ENCODE measurements at places on chromosomes 1 and 21.

DNA sequence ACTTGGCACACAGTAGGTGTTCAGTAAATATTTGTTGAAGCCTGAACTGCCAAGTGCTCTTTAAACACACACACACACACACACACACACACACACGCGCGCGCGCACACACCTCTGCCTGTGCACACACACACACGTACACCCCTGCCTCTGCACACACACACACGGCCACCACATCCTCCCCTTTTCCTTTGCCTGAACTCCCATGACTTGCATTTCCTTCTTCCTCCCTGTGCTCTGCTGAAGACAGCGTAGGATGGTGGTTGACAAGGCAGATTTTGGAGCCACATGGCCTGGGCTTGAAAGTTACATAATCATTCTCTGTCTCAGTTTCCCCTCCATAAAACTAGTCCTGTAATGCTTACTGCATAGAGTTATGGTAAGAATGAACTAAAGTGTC is 712.3 kb downstream of the PTPRU start:
- no peak for DNase-seq

- no peak for DNase-seq
Observed at GRCh38 chr1:40396420-40396819, 22.9 kb downstream of the SMAP2 start.

DNA sequence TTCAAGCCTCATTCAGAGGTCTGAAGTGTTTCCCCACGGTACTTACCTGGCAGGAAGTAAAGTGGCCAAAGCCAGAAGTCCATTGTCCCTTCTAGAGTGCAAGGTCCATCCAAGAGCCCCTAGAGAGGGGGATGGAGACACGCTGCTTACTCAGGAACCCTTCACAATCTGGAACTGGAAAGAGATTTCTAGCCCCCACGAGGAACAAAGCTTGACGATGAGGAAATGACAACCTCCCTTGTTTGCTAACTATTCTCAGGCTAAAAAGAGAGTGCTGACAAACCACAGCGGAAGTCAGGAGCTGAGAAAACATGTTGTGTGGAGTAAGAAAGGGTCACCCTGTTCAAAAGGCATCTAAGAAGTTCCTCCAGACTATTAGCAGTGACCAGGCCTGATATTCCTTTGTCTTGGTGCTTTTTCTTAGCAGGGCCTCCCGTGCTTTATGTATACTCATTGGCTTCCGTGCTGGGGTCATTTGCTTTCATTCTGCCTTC is at the start of gene FCMR:
Gene FCMR (minus strand): TSS at position 170 of the 494 bp plus-strand sequence. CDS start 87 bp downstream, at position 83.
- DNase-seq: no peak

- DNase-seq: no peak
Observed at GRCh38 chr1:187626056-187626455, 797.3 kb downstream of the PLA2G4A start.

GRCh38 chr1:210469441-210469840 is 140.7 kb downstream of the HHAT start:
- DNase-seq: no peak

DNA sequence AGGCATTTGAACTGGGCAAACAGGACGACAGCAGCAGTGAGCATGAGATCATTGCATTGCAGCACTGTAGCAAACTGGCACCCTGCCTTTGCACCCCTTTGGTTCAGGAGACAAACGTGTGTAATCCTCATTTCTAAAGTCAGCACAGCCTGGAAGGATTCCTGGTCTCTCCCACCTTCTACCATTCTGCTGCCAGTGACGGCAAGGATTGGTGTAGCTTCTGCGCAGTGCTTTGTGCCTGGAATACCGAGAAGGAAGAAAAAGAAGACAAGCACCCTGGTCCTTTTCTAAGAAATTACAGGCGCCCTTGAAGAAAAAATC is 805.3 kb downstream of the USP25 start:
- DNase-seq: peak; percentile 57

DNA sequence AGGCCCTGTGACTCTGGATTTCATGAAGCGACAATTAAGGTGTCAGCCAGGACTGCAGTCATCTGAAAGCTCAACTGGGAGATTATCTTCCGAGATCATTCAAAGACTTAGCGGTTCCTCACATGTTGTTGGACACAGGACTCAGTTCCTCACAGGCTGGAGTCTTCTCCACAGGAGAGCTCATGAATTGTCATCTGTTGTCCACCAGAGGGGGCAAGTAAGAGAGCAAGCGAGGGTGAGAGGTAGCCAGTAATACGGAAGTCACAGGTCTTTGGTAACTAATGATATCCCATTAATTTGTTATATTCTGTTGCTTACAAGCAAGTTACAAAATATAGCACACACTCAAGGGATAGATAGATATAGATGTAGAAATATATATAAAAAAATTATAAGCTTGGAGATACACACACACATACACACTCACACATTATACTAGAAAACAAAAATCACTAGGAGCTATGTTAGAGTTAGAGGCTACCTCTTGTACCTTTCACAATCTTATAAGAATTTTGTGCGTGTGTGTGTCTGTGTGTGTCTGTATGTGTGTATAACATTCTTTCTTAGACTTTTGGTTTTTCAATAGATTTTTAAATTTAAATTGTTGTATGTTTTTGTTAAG is 1695.3 kb downstream of the BRINP3 start:
- peak; percentile 9 for DNase-seq

- DNase-seq: no peak
Observed at GRCh38 chr1:198830412-198830811, 191.6 kb downstream of the PTPRC start.

- no peak for DNase-seq
Observed at GRCh38 chr1:235229868-235230267, 68.8 kb upstream of the RBM34 start.

GRCh38 chr1:54624466-54625464 is 1.4 kb upstream of the FAM151A start:
- DNase-seq: no peak

- no peak for DNase-seq
Observed at GRCh38 chr1:18926315-18927081, 24.1 kb upstream of the ALDH4A1 start.

DNA sequence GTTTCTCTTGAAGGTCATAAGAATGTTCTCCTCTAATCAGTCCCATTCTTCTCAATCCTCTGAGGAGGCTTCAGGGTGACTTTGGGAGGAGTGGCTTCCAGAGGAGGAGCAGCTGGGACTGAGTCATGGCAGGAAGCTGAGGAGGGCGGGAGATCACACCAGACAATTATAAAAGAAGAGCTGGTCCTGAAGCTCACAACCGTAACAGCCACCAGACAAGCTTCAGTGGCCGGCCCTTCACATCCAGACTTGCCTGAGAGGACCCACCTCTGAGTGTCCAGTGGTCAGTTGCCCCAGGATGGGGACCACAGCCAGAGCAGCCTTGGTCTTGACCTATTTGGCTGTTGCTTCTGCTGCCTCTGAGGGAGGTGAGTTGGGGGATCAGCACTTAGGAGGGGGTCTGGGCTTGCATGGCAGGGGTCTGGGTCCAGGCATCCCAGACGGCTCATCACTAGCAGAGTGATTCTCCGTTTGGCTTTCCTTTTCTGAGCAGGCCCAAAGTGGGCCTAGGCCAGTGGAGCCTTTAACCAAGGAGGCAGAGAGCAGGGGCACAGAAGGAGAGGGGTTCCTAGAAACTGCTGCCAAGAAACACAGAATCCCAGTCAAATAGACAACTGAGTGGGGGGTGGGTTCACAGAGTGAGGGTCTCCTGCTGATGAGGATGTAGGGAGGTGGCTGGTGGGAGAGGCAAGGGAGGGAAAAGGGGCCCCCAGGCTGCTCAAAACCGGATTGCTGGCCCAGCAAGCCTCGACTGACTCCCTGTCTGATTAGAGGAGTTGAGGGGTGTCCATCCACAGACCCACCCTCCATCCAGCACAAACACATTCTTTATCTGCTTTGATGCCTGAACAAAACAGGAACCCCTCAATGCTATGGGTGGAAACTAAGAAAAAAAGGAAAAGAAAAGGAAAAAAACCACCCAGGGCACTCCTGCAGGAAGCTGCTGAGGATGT is at the start of gene ECM1:
Gene ECM1 (plus strand): TSS at position 198 of the 953 bp plus-strand sequence. CDS start 101 bp downstream, at position 299.
- DNase-seq: no peak

- no peak for DNase-seq
Observed at GRCh38 chr1:113534875-113535274, 144.6 kb downstream of the MAGI3 start.

- no peak for DNase-seq
Observed at GRCh38 chr1:150543500-150544143, 5.6 kb upstream of the ADAMTSL4 start.

- no peak for DNase-seq
Observed at GRCh38 chr1:246418565-246419312, 88.3 kb downstream of the SMYD3 start.

DNA sequence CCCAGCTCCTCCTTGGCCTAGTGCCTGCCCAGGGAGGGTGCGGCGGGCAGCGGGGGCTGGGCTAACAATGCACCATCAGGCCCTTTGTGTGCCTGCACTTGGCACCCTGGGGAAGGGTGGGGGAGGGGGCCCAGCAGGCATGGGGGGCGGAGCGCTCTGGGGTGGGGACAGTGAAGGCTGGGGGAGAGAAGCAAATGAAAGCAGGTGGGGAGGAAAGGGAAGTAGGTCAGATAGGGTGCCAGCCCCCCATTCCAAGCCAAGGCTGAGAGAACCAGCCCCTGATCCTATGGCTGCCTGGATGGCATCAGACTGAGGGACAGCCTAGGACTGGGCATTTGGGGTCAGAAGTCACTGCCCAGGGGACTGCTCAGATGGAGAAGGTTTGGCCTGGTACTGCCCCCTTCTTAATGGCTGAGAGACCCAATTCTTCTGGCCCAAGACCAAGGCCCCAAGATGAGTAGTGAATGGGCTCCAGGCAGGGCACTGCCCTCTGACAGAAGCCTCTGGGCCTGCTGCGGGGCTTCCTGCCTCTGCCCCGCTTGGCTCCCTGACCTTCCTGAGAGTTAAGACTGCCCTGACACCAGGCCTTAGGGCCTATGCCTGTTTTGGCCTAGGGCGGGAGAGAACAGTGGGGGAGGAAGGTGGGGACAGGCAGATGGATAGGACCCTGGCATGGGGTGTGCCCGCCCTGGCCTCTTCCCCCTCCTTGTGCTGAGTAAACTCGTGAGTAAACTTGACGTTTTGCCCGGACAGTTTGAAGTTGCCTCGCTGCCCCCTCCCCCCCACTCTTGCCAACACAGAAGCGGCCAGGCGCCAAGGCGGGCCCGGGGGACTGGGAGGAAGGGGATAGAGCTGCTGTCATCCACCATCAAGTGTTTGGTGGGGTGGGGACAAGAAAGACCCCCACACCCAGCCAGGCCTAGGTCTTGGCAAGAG is 2.7 kb downstream of the ZBTB7B start:
- no peak for DNase-seq

DNA sequence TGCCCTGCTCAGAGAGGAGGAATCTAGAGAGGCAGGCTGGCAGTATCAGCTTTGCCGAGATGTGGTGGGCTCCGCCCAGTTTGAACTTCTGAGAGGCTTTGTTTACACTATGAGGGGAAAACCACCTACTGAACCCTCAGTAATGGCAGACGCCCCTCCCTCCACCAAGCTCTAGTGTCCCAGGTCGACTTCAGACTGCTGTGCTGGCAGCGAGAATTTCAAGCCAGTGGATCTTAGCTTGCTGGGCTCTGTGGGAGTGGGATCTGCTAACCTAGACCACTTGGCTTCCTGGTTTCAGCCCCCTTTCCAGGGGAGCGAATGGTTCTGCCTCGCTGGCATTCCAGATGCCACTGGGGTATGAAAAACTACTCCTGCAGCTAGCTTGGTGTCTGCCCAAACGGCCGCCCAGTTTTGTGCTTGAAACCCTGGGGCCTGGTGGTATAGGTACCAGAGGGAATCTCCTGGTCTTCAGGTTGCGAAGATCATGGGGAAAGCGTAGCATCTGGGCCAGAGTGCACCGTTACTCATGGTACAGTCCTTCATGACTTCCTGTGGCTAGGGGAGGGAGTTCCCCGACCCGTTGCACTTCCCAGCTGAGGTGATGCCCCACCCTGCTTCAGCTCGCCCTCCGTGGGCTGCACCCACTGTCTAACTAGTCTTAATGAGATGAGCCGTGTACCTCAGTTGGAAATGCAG is 43.6 kb downstream of the C21orf91 start:
- no peak for DNase-seq

DNA sequence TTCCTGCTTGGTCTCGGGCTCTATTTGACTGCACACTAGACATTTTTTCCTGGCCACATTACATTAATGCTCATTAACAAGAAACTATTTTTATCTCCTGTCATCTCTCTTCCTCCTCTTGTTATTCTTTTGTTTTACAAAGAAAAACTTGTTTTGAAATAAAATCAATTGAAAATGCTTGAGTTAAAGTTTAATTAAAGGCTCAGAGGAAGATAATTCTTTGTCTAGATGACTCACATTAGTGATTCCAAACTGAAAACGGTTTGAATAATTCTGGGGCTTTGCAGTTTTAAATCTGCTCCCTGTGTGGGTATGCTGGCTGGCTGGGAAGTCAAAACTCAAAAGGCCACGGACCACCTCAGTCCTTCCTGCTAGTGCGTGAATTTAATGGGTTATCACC is 29.6 kb downstream of the RGS5 start:
- DNase-seq: no peak

DNA sequence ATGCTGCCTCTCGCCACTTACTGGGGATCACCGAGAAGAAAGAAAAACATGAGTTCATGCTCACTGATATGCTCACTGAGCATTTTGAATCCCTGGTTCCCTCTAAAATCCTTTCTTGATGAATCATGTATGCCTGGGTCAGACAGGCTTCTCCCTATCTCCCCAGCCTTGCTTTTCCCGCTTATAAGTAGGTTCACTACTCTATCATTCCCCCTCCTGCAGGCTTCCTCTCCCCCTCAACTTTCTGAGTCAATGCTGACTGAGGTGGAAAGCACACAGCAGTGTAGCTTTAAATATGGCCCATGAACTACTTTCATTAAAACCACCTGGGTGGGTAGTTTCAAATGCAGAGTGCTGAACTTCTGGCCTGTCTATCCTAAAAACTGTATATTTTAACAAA is 41.7 kb downstream of the FMO4 start:
- DNase-seq: peak; percentile 76

- DNase-seq: peak; percentile 57
Observed at GRCh38 chr21:27429710-27430341, 462.9 kb upstream of the ADAMTS5 start.

DNA sequence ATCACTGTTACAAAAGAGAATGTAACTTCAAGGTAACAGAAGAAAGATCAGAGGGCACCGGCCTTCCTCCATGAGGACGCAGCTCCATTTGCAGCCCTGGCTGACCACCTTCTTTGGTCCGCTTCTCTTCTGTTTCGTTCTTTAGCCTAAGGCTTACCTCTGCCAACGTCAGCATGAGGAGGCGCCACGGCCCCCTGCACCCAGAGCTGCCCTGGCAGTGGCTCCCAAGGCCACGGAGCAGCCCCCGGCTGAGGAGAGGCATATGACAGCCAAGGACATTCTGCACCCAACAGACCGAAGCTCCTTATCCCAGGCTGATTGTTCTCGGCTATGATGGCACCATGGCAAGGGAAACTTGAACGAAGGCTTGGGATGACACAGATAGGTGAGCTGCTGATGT is 250.3 kb downstream of the TOMM20 start:
- DNase-seq: no peak
